ENCODE measurements at places on chromosomes 6 and 20. TPM values are rescaled to one million over a fixed set of nuclear protein-coding genes. Genes with fewer than 3 reads are reported as not detected.

- no peak for DNase-seq
Observed at GRCh38 chr6:73074175-73074574, 151.1 kb downstream of the KHDC1L start.

DNA sequence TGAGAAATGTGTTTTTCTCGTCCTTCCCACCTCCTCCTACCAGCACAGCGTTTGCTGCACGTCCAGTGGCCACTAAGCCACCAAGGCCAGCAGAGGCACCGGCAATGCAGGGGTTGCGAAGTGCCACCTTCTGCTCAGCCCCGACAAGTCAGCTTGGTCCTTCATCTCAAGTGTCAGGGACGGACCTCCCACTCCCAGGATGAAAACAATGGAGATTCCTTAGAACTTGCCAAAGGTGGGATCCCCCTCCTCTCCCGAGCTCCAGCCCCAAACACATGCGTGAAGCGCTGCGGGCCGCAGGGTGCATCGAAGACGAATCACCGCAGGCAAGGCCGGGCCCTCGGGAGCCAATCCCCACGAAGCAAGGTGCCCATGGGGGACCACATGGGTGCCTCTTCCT is 60.8 kb downstream of the WDR27 start:
- DNase-seq, result no peak

C4A gene
- 521 TPM for polyA plus RNA-seq

DNA sequence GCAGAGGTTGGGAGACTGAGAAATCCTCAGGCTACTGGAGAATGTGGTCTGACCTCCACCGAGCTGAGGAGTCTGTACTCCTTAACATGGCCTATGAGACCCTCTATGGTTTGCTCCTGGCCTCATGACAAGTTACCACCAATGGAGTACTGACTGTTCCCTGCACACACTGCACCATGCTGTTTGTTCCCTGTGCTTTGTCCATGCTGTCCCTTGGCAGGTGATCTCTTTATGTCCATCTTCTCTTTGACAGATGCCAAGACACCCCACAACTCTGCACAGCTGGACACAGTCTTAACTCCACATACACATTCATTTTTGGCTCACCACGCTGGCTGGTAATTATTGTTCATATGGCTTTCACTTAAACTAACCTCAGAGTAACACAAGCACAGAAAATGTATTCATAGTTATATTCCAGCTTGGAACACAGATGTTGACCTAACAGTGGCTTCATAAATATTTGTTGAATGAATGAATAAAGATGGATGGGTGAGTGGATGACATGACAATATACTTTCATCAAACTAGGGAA is 258.0 kb downstream of the ATXN1 start:
- no peak for DNase-seq

- DNase-seq, result no peak
Observed at GRCh38 chr6:152018876-152019275, 211.4 kb downstream of the ESR1 start.

DNA sequence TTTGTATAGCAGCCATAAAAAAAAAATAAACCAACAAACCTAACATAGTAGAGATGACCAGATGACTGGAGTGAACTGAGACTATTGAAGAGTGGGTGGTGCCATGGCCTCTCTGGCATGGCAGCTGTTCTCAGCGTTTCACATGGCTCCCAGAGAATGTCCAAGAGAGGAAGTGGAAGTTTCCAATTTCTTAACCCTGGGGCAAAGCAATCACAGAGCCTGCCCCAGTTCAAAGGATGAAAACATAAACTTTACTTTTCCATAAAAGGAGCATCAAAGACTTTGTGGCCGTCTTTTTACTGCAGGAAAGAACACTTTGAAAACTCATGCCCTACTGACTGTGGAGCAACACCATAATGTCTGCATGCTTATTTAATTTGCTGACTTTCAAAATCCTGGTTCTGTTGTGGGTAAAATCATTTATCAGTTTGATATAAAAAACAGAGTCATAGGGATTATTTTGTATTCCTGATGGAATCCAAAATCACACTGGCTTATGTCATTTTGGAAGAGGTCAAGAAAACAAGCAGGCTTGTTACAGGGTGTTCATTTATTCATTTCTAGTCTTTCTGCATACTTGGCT is 165.4 kb downstream of the SLC35B3 start:
- no peak for DNase-seq

ZNF322 gene
- 7.9 TPM for polyA plus RNA-seq

BEND3 gene
- polyA plus RNA-seq, result 1.1 TPM

DNA sequence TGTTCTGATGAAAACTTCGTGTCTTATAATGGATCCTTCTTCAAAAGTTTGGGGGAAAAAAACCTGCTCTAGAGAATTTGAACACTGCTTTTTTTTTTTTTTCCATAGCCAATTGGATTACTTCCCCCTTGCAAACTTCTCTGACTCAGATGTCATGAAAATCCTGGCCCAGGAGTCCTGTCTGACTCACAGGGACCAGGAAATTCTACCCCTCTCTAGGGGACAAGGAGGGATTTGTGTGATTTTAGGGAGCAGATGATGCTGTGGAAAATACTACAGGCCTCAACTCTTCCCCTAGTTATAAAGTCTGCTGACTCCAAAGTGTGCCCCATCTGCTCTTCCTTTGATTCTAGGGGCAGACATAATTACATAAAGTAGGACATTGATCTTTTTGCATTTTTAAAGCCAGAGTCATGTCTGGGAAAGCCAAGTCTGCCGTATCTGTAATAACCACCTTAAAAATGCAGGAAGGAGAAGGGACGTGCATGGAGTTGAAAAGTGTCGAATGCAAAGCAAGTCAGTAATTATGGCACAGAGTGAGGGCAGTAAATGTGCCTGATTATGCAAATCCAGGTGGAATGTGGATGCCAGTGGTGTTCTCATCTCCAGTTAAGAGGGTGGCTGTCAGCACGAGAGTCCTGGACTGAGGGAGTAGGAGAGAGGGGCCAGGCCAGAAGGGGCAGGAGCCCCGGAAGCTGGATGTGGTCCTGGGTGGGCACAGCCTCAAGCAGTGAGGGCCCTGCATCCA is 144.3 kb upstream of the SULF2 start:
- no peak for DNase-seq

DNA sequence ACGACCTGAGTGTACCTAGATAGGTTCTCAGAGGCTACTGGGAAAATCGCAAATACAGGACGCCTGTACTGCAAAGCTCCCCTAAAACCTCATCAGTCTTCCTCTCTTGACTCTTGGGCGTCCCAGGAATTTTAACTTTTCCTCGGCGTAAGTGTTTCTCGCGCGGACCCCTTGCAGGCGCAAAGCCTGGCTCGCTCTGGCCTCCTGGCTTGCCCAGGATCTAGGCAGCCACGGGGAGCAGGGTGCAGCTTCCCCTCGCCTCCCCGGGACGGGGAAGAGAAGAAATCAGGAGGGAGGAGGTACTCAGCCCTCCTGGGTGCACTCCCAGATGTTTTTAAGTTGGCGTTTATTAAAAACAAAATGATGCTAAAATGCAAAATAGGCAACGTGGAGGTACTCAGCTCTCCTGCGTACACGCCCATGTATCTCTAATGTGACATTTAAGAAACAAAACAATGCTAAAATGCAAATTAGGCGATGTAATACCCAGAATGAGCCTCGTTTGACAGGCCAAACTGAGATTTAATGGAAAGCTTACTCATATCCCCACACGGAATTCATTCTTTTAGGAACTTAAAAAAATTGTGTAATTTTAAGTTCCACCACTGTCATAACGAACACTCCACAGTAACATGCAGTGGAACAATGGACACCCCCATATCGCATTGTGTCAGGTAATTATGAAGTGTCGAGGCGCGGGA is 1.6 kb upstream of the SOBP start:
- peak; percentile 50 for DNase-seq

GRCh38 chr6:88008411-88008810 is 39.2 kb upstream of the SPACA1 start:
- DNase-seq, result no peak

METTL24 gene
- 1.4 TPM for polyA plus RNA-seq

GRCh38 chr20:15756754-15757115 is 816.5 kb downstream of the KIF16B start:
- no peak for DNase-seq

SALL4 gene
- not detected for polyA plus RNA-seq

GATA5 gene
- polyA plus RNA-seq, result 6.9 TPM

BHLHE23 gene
- not detected for polyA plus RNA-seq

DNA sequence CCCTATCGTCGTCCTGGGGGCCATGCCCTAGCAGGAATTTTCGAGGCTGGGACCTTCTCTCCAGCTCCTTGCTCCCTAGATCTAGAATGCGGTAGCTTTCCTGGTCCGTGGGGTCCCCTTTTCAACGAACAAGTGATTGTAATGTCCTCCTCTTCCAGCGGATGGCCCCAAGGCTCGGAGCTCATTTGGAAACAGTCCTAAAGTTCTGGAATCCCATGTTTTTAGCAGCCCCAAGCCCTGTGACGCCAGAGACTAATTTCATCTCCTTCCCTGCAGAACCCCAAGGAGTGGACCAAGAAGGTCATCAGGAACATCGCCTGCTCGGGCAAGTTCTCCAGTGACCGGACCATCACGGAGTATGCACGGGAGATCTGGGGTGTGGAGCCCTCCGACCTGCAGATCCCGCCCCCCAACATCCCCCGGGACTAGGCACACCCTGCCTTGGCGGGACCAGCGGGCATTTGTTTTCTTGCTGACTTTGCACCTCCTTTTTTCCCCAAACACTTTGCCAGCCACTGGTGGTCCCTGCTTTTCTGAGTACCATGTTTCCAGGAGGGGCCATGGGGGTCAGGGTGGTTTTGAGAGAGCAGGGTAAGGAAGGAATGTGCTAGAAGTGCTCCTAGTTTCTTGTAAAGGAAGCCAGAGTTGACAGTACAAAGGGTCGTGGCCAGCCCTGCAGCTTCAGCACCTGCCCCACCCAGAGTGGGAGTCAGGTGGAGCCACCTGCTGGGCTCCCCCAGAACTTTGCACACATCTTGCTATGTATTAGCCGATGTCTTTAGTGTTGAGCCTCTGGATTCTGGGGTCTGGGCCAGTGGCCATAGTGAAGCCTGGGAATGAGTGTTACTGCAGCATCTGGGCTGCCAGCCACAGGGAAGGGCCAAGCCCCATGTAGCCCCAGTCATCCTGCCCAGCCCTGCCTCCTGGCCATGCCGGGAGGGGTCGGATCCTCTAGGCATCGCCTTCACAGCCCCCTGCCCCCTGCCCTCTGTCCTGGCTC is 48.5 kb downstream of the PYGB start:
- DNase-seq, result no peak

- DNase-seq, result peak; percentile 31
Observed at GRCh38 chr6:43964659-43965570, 162.3 kb downstream of the MRPL14 start.

DNA sequence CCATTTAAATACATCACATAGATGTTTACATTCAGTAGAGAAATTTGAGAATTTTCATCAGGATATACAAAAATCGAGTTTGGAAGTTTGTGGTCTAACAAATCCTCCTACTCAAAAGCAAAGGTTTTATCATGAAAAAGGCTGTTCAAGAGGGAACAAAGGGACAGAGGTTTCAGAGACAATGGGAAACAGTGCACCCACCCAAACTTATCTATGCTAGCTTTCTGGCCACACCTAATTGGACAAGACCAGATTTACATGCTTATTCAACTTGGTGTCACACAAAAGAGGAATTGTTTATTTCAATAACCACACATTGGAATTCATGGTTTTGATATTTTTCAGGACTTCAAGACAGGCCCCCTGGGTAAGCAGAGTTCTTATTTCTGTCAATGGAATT is 28.4 kb upstream of the RSPO3 start:
- DNase-seq, result no peak

DNA sequence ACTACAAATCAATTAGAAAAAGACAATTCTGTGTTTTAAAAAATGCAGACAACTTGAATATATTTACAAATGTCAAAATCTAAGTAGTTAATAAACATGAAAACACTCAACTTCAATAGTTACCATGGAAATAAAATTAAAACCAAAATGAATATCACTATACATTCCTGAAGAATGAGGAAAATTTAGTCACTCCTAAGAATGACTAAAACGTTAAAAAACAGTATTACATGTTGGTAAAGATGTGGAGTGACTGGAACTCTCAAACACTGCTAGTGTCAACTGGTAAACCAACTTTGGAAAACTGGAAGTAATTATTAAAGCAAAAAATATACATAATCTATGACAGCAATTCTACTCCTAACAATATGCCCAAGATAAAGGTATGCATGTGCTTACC is 36.3 kb downstream of the AHI1 start:
- DNase-seq, result no peak

GRCh38 chr6:143098054-143098671 is 37.5 kb downstream of the AIG1 start:
- peak; percentile 13 for DNase-seq

KCNG1 gene
- polyA plus RNA-seq, result 0.58 TPM

DNA sequence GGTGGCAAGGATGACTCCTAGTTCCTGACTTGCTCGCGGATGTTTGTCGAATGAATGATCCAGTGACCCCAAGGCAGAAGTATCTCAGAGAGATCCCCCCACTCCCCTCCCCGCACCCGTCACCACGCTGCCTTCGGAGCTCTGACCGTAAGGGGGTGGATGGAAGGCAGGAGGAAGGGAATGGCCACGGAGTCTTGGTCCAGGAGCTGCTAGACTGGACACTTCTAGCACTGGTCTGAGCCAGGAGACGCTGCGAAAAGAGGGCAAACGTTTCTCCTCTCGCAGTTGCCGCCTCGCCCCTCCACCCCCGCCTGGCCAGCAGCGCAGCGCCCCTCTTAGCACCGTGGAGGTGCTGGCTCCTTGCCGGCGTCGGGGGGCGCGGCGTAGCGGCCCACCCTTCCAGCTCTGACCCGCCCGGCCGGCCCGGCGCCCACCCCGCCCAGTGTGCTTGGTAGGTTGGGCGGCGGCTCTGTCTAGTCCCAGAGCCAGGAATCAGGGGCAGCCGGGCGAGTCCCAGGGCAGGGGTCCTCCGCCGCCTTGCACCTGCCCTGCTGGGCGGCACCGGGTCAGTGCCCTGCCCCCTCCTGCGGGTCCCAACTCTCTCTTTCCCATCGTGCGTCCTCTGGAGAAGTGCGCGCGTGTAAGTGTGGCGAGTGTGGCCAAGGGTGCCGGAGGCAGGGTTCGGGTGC is 2.4 kb upstream of the DBNDD2 start:
- DNase-seq, result peak; percentile 78

DNA sequence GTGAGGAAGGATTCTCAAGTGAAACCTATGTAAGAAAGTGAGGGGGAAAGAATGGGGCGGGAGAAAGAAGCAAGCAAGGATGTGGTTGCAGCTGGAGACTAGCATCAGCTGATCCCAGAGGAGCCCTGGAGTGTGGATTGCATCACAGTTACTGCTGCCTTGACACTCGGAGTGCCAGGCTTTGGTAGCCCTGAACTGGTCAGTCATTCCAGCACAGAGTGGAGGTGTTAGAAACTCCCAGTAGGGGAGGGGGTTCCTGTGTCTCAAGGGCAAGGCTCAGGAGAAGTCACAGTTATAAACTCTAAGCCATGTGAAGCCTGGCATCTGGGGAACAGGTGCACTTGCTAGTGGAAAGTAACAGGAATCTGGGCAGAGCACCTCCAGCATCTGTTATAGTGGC is 23.5 kb downstream of the SNAP25 start:
- DNase-seq, result no peak

SPATS1 gene
- not detected for polyA plus RNA-seq

Measured in kidney (tissue), 22 donors.